AG04450 (cell line): ENCODE measurements at places on chromosomes 3 and 15.

DNA sequence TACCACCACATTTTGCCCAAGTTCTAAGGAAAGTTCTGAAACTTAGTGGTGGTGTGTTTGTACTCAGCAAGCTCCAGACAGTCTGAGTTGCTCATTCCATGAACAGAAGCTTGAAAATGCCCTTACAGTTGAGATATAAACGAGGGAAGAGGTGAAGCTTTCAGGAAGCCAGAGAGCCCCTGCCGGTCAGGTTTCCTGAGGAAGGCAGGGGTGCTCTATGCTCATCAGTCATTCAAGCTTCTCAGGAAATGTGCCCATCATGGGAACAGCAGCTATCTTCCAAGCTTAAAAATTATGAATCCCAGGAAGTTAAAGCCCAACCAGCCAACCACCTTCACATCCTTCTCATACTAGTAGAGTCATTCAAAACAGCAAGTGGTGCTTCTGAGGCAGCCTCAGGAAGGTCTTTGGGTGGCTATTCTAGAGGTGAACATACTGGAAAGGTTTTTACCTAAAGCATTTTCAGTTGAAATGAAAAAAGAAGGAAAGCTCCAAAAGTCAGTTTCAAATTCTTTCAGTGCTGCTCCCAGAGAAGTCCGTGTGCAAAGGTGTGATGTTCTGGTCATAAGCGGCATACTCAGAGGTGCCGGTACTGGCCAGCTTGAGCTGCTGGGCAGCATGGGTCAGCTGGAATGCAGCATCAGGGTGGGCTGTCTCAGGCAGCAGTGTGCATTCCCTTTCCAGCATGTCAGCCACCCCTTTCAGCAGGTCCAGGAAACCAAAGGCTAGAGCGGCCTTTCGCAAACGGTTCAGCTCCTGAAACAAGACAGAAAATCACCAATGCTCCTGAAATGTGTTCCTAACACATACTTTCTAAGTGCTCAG, 31.8 kb downstream of the INTS14 start:
- no peak for DNase-seq

GRCh38 chr3:54968546-54969172, 40.8 kb upstream of the LRTM1 start:
- peak; percentile 55 for DNase-seq

DNA sequence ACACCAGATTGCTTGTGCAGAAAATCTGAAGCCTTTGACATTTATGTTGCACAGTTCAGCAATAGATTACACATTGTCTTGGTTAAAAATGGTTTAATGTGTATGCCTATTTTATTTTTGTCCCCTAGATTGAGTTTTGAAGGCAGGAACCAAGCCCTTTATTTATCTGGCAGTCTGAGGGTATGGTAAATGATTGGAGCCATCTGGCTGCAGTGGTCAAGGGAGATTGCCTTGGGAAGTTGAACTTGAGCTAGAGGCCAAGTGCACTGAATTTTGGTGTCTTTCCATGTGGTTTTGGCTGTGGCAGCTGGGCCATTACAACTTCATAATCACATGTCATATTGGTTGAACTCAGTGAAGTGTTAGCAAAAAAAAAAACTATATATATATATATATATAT, 248.7 kb upstream of the C2CD4B start:
- DNase-seq, result no peak

DNA sequence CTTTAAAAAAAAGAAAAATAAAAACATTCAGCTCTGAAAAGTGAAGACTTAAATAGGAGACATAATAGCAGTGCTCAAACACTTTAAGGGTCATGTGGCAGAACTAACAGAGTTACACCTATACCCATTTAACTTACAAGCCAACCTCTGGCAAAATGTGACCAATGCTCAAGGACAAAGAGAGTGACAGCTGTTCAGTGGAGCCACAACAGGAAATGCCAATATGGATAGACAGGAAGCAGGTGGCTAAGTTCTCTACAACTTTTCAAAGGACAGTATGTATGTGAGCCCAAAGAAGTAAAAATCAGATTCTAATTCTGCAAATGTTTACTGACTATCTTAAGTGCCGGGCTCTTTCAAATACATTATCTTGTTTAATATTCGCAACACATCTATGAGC, 3.4 kb downstream of the TMCC1 start:
- DNase-seq, result no peak

DNA sequence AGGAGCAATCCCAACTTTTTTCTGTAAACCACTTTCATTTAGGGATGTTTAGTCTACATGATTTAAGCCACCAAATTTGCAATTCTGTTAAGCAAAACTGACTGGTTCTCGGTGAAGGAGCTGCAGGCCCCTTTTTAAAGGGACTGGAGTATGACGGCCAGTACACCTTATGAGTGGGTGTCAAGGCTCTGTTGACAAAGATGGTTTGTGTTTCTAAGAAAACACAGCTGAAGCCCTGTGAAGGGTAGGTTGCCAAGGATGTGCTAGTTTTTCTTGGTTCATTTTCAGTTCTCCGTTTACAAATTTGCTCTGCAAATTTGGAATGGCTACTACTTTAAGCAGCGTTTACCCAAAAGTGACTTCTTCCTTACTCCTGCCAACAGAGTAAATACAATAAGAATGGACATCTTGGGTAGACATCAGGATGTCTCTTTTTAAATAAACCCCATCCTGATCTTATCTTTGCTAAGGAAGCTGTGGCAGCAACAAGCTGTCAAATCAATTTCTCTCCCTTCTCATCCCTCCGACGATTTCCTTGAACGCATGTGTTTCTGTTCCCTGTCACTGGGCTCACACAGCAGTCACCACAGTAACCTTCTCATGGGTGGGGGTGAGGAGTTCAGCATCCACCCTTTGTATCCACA, 58.2 kb upstream of the CMTM8 start:
- DNase-seq, result no peak

GRCh38 chr3:75896265-75896664, 110.9 kb upstream of the ZNF717 start:
- DNase-seq, result no peak

DNA sequence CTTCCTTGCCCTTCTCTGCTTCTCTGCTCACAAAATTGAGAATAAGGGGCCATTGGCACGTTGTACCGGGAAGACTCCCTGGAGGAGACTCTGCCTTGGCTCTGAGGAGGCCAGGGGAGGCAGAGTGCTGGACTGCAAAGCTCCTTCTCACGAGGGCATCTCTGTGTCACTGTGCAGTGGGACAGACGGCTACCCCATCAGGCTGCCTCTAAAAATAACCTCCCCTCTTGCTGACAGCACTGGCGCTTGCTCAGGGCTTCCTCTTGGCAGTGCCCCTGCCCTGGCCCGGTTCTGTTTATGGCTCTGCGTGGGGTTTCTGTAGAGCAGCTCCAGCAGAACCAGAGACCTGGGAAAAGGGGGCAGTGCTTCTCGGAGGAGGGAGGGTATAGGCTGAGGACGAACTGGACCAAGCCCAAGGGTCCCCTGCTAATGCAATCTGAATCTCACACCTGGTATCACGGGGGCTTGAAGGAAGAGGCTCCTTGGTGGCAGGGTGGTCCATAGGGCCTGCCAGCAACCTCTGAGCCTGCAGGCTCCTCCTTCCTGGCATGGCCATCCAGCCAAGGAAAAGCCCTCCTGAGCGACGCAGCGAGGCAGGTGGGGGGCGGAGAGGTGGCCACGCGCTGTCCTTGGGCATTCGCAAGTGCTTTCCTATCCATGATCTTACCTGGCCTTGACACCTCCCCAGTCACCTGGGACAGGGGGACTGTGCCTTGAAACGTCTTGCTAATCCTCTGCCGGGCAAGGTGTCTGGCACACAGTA, 63.3 kb upstream of the TLE3 start:
- no peak for DNase-seq

DNA sequence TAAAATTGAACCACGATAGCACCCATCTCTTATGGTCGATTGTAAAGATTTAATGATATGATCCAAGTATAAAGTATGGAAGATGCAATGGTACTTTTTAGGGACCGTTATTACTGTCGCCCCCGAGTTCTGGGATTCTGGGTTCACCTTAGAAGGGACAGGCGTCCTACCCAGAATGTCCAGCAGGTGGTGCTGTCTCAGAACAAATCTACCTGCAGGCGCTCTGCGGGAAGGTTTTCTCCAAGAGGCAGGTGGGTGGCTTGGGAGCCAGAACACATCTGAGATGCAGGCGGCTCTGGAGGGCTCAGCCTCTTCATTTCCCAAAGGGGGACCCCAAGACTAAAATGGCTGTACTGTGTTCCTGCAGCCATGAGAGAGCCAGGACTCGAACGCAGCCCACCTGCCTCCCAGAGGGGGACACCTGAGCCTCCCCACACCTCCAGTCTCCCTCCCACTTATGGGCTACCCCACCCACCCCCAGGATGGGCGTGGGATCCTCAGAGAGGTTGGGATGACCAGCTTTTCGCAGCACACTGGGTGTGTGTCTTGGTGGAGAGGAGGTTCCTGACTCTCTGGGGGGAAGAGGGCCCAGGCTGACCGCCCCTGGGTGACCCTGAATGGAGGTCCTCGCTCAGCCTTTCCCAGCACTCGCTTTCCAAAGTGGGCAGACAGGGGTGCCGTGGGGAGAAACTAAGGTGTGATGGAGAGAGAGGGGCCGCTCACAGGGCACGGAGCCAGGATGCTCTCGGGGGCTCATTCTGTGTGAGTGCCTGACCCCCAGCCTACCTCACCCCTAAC, 28.1 kb upstream of the CORO2B start:
- DNase-seq, result no peak

- DNase-seq, result peak; percentile 84
Observed at GRCh38 chr3:100210772-100211135, 50.0 kb upstream of the TBC1D23 start.

- no peak for DNase-seq
Observed at GRCh38 chr3:73480187-73480672, 144.5 kb downstream of the PDZRN3 start.

DNA sequence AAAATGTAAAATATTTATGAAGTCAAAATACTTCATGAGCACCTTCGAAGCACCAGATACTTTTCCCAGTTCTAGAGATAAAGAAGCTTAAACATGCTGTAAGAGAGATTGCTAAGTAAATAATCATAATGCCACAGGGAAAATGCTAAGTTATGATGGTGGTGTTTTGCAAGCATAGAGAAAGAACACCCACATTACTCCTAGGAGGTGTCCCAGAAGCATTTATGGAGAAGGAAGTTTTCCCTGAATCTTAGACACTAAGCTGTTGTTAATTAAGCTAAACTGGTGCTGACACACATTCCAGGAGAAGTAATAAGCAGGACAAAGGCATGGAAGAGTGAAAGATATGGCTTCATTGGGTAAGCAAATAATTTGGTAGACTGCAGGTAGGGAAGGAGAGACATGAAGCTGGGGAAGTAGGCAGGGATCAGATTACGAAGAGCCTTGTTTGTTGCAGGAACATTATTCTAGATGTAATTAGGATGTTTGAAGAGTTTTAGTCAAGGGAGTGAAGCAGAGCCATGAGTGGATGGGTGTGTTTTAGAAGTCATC, 40.4 kb upstream of the CHMP2B start:
- no peak for DNase-seq
